ENCODE measurements at places on chromosomes 2 and 18. TPM values are rescaled to one million over a fixed set of nuclear protein-coding genes. Genes with fewer than 3 reads are reported as not detected.

Gene IL1B
- 0.33 TPM for total RNA-seq

Gene GKN1
- total RNA-seq, result not detected

Gene ANO7
- total RNA-seq, result 1.6 TPM

Gene FBXO48
- 0.48 TPM for total RNA-seq

Gene SULT1C2
- total RNA-seq, result not detected

Gene FKBP1B
- 10.1 TPM for total RNA-seq

Gene RFTN2
- total RNA-seq, result 5.9 TPM

All from vein endothelial cell (primary cell).